ENCODE measurements at places on chromosomes 2 and 18.

- no peak for DNase-seq
These were observed 41.5 kb upstream of the MCFD2 start for GRCh38 chr2:46956981-46957531.

DNA sequence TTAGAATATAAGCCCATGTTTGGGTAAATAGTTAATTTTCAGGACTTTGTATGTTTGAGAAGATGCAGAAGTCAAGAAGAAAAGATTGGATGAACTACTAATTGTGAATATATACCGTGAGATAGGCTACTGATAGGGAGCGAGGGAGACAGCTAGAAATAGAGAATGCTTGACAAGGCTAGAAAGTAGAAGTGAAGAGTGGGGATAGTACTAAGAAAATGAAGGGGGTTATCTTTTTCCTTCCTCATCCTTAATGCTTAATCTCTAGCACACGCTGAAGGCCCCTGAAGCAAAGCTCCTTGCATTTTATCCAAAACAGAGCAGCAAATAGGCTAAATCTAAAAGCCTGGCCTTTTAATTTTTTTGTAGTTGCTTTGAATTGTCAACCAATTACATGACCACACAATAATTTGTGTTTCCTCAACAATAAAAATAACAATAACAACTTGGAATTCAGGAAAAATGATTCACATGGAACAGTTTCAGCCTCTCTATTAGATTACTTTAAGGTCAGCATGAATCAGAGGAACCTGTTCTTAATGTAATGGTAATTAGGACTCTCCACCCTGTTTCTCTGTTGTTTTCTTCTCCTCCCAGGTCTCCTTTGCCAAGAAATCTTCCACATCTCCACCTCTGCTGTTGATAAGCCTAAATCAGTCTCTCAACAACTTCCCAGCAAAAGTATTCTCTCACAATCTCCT, 1071.3 kb upstream of the ZEB2 start:
- DNase-seq, result no peak

DNA sequence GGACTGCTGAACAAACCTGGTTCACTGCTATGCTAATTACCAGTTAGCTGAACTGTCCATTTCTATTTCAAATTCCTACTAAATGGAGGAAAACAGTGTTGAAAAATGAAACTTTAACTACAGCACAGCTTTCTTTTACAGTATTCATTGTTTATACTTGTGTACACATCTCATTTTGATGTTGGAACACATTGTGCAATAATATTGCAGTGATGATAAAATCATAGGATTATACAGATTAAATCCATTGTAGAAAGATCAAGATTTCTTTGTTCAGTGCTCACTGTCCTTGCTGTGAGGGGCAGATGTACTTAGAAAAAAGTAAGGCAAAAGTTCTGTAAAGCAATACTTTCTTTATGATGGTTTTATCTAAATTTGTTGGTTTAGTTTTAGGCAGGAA, 1055.1 kb downstream of the LRP1B start:
- no peak for DNase-seq

GRCh38 chr2:181877181-181877664, 14.3 kb upstream of the ITPRID2 start:
- DNase-seq, result no peak
